ENCODE measurements at places on chromosomes 1 and 21. TPM values are rescaled to one million over a fixed set of nuclear protein-coding genes. Genes with fewer than 3 reads are reported as not detected.

GRCh38 chr1:52444463-52444862 is 40.1 kb downstream of the PRPF38A start:
- no peak for DNase-seq

- no peak for DNase-seq
Observed at GRCh38 chr21:41570791-41571355, 62.9 kb upstream of the TMPRSS2 start.

DNA sequence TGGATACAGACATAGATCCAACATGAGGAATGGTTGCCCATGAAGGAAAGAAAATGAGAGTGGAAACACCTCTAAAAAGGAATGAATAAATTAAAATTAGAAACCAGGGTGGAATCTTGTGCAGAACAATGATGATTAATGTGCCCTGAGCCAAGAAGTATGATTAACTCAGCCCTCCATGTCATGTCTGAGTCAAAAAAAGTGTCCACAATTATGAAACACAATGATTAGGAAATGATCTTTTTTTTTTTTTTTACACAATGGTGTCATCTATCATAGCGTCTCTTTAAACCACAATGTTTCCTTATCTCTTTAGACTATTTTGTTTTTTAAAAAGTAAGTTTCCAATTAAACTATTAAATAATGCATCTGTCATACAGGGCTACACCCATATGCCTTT is 78.9 kb upstream of the RAB4A start:
- DNase-seq: no peak

GRCh38 chr1:205225901-205226765 is 1.6 kb upstream of the TMCC2 start:
- DNase-seq: no peak

Gene CD1E
- not detected for polyA plus RNA-seq

Gene CHRM3
- polyA plus RNA-seq: 2.6 TPM
